ENCODE measurements at places on chromosomes 7 and 10.

DNA sequence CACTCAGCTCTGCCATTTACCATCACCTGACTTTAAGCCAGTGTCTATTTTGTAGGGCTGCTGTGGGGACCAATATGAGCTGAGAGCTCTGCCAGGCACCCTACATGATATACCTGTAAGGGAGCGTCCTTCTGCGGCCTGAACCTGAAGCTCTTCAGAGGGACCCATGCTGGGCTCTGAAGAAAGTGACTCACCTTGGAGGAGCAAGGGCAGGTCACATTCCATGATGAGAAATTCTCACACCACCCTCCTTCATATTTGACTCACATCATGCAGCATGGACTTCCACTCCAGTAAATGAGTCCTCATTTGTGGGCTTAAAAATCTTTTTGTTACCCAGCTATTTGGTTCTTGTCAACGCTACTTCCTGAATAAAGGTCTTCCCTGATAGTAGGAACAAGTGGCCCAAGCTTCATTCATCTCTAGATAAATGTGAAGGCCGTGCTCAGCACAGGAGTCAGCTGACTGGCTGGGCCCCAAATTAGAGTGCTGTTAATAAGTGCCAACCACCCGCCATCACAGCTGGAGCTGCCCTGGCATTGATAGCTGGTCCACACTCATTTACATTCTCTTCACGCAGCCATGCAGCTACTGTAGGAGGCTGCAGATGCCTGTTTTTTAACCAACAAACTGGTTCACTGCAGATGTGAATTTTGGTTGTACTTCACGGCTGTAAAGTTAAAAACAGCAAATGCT is 78.4 kb downstream of the RNF216 start:
- DNase-seq: peak; percentile 23

DNA sequence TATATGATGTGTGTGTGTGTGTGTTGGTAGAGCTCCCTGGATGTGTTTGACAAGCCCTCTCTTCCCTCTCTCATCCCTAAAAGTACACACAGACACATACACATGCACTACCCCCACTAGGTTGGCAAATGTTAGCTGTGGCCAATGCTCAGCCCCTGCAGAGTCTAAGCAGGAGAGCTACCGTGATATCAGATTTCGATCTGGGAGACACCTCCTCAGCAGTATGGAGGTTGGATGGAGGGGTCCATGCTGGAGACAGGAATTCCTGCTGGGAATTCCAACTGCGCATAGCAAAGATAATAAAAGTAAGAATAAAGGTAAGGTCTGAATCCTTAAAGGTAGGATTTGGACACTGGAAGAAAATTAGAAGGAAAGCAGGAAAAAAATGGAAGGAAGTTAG is 85.7 kb downstream of the C10orf90 start:
- no peak for DNase-seq

GRCh38 chr10:131578472-131578970 is 267.0 kb upstream of the TCERG1L start:
- no peak for DNase-seq

DNA sequence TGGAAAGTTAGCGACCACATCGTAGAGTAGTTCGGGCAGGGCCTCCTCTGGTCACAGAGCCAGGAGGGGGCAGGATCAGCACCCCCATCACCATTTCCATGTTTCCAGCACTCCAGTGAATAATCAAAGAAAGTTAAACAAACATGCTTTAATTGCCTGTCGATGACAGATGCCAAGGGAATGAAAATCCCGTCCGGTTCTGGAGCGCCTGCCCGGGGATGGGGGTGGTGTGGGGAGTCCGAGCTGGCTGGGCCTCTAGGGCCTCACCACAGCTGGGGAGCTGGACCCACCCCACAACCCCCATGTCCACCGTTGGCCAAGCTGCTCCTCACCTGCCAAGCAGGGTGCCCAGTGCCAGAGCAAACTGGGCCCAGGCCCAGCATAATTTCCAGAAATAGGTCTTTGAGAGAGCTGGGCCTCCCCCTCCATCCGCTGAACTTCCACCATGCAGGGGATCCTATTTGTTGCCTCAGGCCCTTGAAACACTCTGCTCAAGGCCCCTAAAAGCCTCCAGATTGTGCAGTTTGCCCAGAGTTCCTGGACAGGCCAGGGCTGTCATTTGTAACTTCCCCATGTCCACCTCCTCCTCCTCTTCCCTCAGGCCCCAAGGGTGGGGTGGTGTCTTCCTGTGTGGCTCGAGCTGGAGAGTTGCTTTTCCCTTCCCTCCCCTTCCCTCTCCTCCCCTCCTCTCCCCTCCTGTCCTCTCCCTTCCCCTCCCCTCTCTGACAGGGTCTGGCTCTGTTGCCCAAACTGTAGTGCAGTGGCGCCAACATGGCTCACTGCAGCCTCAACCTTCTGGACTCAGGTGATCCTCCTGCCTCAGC is 101.0 kb downstream of the MYL10 start:
- DNase-seq: no peak

DNA sequence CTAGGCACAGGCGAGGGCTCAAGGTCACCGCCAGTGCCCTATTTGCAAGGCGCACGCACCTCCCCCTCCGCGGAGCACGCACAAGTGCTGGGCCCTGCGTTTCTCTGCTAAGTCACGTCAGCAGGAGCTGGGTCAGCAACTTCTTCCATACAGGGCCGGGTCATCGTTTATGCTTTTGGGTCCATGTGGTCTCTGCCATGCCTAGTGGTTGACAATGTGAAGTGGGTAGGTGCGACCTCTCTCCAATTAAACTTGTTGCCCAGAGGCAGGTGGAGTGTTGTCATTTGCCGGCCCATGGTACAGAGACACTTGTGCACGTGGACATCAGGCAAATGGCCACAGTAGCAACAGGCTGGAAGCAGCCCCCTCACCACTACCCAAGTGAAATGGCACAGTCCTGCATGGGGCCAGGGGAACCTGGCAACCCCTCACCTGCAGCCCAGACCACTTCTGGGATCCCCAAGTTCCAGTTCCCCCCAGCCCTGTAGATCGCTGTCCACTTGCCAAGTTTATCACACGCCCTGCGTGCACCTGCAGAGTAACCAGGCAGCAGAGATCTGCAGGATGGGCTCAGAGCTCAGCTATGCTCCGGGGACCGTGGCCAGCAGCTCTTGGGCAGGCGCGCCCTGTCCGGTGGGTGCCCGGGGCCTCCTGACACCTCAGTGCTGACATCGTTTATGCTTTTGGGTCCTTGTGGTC is 86.1 kb upstream of the PPP2R2D start:
- DNase-seq: no peak

- peak; percentile 35 for DNase-seq
Observed at GRCh38 chr7:28176174-28176573, 4.4 kb downstream of the JAZF1 start.

DNA sequence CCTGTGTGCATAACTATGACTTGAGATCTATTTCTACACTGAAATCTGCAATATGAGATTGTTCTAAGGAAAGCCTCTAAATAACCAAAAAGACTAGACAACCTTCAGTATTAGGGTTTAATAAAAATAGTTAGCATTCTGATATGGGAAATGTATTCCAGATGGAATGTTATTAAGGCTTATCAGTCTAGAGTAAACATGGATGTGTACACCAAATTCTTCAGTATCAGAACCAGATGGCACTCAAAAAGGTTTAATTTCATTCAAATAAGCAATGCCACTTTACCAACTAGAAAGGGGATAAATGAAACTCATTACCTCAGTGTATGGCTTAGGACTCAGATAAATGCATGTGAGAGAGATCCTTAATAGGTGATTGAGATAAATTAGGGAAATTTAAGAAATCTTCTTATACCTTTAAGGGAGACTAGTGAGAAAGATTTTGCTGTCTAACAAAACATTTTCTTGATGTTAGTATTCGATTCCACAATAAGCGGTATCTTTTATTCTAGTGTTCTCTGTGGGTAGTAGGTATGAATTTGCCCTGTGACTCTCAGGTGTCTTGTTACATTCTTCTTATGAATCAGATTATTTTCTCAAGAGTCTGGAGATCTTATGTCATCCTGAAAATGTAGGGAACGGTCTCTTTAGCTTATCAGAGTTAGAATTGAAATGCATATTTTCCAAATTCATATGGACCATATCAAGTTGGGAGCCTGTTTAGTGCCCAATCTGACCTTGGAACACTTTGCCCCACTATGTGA is 159.2 kb downstream of the PRKG1 start:
- DNase-seq: no peak

Data from hematopoietic multipotent progenitor cell treated with erythropoietin and hydrocortisone succinate and interleukin-3 and kit ligand, for 4 days (in vitro differentiated cells).